ENCODE measurements at places on chromosomes 4 and X.

GRCh38 chr4:121829511-121829910 is 5.8 kb upstream of the CCNA2 start:
- no peak for DNase-seq

DNA sequence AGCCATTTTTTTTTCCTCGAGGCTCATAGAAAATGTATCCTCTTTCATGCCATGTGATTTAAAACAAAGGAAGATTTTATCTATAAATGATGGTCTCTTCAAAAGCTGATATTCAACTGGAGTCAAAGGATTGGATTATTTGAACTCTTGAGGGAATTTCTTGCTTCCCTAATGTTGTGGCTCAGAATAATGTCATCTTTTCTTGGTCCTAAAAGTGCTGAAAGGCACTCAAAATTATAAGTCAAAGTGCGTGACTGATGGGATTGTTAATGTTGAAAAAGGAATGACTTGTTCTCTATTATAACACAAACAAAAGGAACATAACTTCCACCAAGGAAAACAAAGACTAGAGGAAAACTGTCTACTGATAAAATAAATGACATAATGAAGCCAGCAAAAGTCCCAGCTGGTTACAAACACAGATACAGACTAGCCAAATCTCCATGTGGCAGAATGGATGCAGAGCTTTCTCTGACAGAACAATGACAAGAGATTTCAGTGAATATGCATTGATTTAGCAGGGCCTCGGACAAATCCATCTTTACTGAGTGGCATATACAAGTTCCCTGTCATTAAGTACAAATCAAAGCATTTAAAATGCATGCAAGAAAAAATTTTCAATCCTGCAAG is 552.6 kb downstream of the GBA3 start:
- no peak for DNase-seq

- DNase-seq = no peak
These were observed 47.2 kb upstream of the TMEM33 start for GRCh38 chr4:41887821-41888686.

GRCh38 chr4:176469546-176469945 is 149.8 kb downstream of the SPCS3 start:
- DNase-seq = no peak

- no peak for DNase-seq
These were observed 364.4 kb upstream of the CLNK start for GRCh38 chr4:11049001-11049400.

DNA sequence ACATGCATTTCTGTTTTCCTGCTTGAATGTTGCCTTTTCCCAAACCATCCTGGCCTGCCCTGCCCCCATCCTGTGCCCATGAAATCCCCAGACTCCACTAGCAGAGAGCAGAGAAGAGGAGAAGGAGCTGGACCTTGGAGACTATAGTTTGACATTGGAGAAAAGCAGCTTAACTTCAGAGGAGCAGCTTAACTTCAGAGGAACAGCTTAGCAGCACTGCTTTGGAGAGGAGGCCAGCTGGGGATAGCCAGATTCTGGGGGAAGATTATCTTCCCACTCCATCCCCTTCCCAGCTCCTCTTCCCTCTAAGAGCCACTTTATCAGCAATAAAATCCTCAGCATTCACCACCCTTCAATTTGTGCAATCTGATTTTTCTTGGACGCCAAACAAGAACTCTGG is 443.0 kb downstream of the PCDH10 start:
- no peak for DNase-seq

DNA sequence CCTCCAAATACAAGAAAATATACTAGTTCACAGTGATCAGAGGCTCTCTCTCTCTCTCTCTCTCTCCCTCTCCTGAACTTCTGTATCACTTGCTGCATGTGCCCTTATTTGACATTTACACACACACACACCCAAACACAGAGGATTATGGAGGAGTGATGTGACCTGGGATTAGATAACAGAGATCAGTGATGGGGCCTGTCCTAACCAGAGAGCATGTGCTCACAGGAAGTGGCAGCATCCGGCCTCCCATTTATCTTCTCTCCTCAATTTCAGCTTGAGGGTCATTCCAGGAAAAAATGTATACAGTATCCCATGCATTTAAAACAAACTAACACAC is 143.0 kb downstream of the TSPAN5 start:
- DNase-seq = no peak

- DNase-seq = no peak
These were observed 4.3 kb upstream of the UNC5C start for GRCh38 chr4:95552942-95553550.

DNA sequence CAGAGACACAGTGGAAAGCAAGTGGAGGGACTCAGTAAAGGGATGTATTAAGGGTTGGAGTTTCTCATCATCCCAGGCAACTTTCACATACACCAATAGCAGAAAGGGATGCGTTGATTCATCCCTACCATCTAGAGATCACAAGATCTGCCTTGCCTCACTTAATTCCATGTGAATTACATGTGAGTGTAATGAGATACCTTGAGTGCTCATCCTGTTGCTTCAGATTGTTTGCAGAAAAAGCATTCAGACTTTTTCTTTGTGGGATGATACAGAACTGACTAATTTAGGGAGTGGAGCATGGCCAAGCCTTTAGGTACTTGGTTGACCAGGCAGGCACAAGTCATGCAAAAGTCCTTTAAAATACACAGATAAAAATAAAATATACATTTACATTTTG is 124.8 kb upstream of the SLIT2 start:
- DNase-seq = no peak

- no peak for DNase-seq
These were observed 19.8 kb upstream of the SGMS2 start for GRCh38 chr4:107804956-107805355.

GRCh38 chr4:41713768-41714167 is 34.8 kb downstream of the PHOX2B start:
- no peak for DNase-seq

DNA sequence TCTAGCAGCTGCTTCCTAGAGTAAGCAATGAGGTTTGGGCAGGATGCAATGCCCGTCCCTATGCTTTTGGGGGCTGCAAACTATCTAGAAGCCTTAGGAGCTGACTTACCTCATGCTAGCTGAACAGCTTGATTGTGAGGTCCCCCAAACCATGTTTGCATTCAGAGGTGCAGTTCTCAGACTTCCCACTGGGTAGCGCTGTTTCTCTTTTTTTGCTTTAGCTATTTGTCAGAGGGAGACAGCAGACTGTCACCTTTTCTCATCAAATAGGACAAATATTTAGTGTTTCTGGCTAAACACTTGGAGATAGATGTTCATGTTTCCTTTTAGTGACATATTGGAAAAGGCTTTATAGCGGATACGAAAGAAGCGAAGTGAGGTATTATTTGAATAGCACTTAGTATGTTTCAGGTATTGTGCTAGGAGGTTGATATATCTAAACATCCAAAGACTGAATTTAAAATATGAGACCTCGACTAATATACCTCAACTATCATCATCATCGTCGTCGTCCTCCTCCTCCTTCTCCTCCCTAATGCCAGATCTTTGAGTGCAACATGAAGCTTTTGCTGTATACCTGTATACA is 18.7 kb upstream of the TMEM192 start:
- DNase-seq = no peak

DNA sequence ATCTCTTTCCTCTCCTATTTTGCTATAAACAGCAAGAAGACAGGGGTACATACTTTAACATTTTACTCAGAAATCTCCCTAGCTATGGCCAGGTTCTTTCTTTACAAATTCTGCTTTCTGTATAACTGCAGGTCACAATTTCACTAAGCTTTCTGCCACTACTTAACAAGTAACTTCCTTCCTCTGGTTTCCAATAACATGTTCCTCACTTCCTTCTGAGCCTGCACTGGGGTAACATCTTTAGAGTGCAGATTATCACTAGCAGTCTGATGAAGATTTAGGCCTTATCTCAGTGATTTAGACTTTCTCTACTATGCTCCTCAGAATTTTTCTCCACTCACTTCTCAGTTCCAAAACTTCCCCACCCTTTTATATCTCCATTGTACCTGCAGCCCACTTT is 1930.5 kb upstream of the AGA start:
- DNase-seq = no peak

- DNase-seq = no peak
These were observed 22.0 kb upstream of the PPARGC1A start for GRCh38 chr4:23911675-23912455.

DNA sequence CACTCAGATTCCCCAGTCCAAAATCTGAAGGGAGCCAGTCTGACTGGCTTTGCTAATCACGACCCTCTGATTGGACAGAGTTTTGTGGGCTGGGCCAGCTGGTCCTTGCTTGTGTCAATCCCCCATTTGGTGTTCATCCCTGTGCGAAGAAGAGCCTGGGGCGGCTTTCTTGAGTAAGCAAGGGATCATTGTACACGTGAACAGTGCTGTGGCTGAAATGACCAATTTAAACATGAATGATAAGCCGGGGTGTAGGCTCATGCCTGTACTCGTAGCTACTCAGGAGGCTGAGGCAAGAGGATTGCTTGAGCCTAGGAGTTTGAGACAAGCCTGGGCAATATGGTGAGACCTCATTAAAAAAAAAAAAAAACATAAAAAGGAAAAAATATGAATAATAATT is 379.1 kb downstream of the RAPGEF2 start:
- DNase-seq = no peak

- DNase-seq = no peak
These were observed 109.0 kb downstream of the RPS6KA6 start for GRCh38 chrX:84078991-84079390.

DNA sequence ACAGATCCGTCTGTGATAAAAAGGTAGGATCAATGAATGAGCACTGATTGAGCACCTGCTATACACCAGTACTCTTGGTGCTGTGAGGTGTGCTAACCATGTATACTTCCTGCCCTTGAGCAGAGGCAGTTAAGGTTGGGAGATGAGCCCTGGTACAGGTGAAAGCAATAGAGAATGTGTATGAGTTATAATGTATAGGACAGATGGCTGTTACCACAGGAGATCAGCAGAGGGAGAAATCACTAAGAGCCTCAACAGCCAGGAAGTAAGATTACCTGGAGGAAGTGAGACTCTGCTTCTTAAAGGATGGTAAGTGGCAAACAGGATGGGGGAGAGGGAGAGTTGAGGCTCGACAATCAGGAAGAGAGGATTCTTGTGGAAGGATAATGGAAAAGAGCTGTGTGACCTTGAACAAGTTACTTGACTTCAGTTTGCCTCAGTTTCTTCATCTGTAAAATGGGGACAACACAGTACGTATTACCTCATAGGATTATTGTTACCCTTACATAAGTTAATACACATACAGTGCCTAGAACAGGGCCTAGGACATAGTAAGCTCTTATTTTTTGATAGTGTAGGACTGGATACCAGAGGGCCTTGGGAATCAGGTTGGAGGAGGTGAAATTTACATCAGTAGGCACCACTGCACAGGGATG is 9.1 kb downstream of the CXCR3 start:
- DNase-seq = no peak

DNA sequence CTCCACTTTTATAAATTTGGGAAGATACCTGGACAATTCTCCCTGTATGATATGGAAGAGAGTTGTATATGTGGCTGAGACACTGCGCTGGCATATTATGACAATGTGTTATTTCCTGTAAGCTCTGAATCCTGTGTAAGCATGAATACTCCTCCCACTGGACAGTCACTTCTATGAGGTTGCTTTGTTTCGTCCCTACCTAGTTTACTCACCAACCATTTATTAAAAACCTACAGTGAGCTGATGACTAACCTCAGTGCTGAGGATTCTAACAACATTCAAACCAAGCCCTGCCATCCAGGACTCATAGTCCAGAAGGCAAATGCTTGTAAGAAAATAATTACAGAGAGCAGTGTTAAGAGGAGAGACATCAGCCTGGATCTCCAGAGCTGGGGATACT is 1632.9 kb upstream of the TENM3 start:
- no peak for DNase-seq

- DNase-seq = no peak
These were observed 30.2 kb downstream of the AFF2 start for GRCh38 chrX:148530464-148531077.

DNA sequence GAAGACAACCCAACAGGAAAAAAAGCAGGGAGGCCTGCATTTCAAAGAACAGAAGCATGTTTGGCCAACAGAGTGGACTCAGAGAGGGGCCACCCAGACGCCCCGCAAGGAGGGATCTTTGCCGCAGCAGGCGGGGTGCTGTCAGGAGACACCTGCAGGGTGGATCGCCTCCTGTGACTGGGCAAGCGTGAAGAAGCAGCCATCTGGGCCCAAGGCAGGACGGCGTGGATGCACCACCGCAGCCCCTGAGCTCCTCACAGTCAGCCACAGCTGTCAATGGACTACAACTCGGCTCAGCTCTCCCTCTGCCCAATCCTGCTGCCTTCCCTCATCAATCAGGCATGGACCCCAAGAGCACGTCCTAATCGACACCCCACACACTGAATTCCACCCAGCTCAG is 32.0 kb upstream of the MAN2B2 start:
- DNase-seq = no peak

- no peak for DNase-seq
These were observed 1639.0 kb upstream of the IGFBP7 start for GRCh38 chr4:58749206-58749605.

- DNase-seq = no peak
These were observed 1.5 kb upstream of the CPLX1 start for GRCh38 chr4:827209-828081.

GRCh38 chr4:108544481-108544880 is 75.9 kb upstream of the RPL34 start:
- no peak for DNase-seq

Measured in 8988T (cell line).